Central memory CD8-positive, alpha-beta T cell (primary cell): ENCODE measurements at places on chromosomes 16 and 17.

DNA sequence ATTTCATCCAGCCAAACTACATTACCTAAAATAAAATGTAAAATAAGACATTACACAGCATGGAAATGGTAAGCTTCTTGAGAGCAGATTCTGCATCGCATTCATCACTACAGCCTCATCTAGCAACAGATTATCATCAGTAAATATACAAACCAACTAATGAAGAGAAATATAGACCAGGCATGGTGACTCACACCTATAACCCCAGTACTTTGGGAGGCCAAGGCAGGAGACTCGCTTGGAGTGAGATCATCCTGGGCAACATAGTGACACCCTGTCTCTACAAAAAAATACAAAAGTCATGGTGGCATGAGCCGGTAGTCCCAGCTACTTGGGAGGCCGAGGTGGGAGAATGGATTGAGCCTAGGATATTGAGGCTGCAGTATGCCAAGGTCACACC lies 19.9 kb downstream of the NCBP3 start:
- DNase-seq = no peak

DNA sequence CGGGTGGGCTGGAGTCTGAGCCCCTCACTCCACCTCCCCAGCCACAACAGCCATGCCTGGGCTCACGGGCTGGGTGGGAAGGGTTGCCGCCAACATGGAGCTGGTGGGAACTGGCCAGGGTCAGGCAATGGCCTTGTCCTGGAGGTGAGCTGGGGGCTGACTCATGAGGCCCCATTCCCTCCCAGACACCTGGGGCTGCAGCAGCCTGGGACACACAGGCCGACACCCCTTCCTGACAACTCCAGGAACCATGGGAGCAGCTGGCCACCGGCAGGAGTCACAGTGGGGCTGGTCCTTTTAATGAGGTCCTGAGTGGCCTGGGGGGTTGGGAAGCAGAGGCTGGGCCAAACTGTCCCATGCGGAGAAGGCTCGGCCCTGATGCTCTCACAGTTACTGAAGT lies 12.2 kb downstream of the DBNDD1 start:
- no peak for DNase-seq

GRCh38 chr16:83045790-83046189 lies 419.0 kb downstream of the CDH13 start:
- DNase-seq = no peak

GRCh38 chr17:80942423-80943345 lies 49.0 kb upstream of the CHMP6 start:
- no peak for DNase-seq

DNA sequence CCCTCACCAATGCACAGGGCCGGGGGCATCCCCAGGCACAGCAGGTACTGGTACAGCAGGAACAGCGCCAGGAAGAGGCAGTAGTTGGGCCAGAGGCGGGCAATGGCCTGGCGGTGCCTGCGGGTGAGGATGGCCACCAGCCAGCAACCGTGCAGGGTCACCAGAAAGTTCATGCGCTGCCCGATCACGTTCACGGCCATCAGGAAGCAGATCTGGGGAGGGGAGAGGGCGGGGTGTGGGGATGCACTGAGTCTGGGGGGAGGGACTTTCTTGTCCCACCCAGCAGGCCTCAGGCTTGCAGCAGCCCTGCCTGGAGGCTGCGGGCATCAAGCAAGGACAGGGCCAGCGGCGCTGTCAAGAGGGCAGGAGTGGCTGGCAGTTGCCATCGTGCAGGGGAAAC lies 25.4 kb downstream of the CTU2 start:
- no peak for DNase-seq

DNA sequence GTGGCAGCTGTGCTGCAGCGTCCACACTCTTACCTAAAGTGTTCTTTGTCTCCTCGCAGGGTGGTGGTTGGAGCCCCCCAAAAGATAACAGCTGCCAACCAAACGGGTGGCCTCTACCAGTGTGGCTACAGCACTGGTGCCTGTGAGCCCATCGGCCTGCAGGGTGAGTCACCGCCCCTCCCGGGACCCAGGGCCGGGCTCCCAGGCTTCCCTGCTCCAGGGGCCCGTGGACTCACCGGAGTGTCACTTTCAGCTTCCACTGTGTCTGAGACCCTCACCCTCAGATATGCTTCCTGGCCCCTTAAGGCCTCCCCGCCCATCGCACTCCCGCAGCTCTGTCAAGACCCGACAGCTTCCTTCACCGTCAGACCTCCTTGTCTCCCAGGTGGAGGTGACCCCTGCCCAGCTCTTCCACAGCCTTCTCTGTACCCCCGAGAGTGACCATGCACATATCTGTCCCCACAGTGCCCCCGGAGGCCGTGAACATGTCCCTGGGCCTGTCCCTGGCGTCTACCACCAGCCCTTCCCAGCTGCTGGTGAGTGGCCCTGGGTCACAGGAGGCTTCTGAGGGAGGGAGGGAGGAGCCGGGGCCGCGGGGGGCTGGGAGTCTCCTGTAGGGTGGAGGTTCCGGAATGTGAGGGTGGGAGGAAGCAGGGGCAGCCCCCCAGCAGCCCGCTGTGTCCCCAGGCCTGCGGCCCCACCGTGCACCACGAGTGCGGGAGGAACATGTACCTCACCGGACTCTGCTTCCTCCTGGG lies 1.8 kb downstream of the ITGAX start:
- no peak for DNase-seq

- no peak for DNase-seq
Observed at GRCh38 chr17:68600067-68600930, 868 bp downstream of the FAM20A start.

GRCh38 chr17:57735230-57735629 lies 9.9 kb downstream of the CCDC182 start:
- no peak for DNase-seq

DNA sequence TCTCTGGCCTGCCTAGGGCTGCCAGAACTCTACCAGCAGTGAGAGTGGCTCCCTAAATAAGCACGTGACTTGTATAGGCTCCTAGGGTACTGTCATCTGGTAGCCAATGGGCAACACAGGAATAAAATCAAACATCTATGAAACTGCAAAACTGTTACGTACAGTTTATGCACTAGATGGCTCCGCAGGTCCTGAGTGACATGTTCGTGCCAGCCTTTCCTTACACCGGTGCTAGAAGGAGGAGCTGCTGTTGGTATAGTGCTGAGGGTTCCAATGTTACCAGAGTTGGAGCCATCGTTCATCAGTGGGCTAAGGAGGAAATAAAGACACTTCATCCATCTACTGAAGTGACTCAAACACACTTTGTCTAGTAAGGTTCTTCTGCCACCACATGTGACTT lies 63.2 kb upstream of the TRAP1 start:
- no peak for DNase-seq
